CD4-positive, alpha-beta T cell (primary cell): ENCODE measurements at places on chromosomes 2 and 18.

- DNase-seq = no peak
These were observed 61.2 kb upstream of the ATL2 start for GRCh38 chr2:38438133-38438882.

DNA sequence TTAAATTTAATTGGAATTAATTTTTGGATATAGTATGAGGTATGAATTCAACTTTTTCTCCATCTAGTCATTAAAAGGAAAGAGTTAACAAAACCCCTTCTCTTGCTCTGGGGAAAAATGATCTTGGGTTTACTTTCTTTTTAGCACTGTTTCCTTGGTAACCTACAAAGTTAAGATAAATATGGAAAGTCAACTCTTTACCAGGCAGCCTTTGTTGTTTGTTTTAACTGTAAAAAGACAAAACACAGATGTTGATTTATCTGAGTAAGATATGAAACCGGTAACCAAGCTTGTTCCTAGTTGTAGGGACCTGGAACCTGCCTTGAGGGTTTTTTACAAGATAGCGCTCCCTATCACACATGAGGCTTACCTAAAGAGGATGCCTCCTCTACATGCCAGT is 10.1 kb upstream of the SANBR start:
- DNase-seq = no peak

- DNase-seq = no peak
These were observed 72.7 kb upstream of the LCLAT1 start for GRCh38 chr2:30374380-30374779.

DNA sequence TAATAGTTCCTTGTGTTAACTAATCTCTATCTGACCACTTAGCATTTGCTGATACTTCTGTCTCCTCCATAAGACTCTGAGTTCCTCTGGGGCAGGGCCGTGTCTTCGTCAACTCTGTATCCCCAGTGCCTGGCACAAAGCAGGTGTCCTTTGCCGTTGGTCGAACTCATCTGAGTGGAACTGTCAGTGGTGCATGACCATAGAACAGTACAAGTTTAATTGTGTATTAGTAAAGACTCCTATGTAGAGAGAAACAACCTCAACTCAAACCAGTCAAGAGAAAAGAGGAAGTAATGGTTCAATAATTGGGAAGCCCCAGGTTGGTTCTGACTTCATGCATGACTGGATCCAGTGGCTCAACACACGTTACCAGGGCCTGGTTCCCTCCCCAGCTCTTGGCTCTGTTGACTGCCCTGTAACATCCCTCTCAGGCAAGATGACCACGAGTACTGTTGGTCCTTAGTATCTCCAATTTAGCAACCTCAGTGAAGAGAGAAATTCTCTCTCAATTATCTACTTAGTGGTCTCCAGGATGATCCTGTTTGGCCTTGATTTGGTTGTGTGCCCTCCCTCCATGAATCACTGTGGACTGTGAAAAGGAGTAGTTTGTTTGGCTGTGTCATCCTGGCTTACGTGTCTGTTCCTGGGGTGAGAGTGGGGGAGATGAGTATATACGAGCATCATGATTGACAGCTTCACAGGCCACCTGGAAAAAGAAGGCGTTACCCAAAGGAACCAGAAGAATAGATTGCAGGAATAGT is 58.5 kb upstream of the MSH6 start:
- DNase-seq = no peak

- DNase-seq = no peak
These were observed 53.6 kb upstream of the RNF152 start for GRCh38 chr18:61946449-61946848.

GRCh38 chr18:68035774-68036522 is 519.4 kb upstream of the DSEL start:
- no peak for DNase-seq

GRCh38 chr2:164014068-164014731 is 278.4 kb upstream of the FIGN start:
- no peak for DNase-seq

DNA sequence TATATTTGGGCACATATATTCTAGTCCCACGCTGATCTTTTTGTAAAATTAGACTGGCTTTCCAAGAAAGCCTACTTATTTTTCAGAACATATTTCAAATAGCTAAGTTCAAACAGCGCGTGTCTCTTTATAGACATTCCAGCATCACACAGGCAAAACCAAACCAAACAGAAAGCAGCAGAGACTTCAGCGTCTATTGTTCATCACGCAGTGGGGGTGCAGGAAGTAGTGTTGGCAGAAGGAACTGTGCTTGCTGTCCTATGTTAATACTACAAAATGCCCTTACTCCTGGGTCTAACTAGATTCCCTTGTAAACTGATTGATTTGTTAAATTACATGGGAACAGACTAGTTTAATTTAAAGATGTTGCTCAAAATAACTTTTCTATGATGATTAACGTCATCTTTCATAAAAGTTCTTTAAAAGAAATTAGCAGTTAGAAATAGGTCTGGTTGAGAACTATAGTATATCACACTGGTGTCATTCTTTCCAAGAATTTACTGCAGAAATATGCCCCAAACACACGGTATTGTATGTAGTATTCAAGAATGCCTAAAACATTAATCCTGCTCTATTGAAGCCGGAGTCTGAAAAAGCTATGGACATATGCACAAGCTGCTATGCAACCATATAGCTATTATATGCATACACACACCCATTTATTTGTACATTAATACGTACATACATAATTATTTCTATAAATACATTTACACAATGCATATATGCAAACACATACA is 436.3 kb downstream of the CBLN2 start:
- no peak for DNase-seq

GRCh38 chr2:196489371-196489770 is 150.1 kb upstream of the CCDC150 start:
- DNase-seq = no peak

- no peak for DNase-seq
These were observed 33.2 kb upstream of the FHL2 start for GRCh38 chr2:105432044-105432399.

- DNase-seq = no peak
These were observed 112.9 kb upstream of the STK17B start for GRCh38 chr2:196284144-196284844.

GRCh38 chr2:121890041-121890440 is 134.6 kb downstream of the TSN start:
- no peak for DNase-seq

GRCh38 chr2:31060397-31060796 is 77.8 kb downstream of the GALNT14 start:
- no peak for DNase-seq

- DNase-seq = no peak
These were observed 34.2 kb upstream of the ACTR2 start for GRCh38 chr2:65193446-65193845.

DNA sequence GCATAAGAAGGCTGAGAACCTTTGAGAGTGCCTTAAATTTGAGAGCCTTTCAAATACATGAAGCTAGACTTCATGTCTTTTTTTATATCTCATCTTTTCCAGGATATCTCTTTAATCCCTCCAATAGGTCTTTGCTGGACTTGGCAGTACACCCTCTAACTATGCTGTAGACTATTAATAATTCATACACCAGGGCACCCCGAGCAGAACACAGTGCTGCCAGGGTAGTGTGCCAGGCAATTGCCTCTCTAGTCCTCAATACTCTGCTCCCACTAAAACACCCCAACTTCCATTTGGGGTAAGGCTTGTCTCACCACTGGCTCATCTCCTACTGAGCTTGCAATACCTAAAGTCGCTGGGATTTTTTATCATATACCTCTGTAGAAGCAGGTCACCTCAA is 80.8 kb downstream of the VIT start:
- no peak for DNase-seq

DNA sequence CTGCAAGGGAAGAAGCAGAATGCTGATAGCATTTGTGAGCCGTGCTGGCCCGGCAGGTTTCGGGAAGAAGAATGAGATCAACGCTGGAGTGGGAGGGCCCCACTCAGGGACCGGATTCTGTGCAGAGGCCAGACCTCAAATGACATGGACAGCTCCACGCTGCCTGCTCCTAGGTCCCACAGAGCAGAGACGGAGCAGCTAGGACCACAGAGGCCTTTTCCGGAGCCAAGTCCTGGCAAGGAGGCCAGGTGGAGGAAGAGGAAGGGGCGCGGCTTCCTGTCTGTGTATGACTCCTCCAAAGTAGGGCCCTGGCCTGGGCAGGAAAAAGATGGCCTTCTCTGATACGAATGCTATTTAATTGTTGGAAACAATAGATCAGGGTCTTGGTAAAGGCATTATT is 139.9 kb downstream of the LRRC30 start:
- DNase-seq = no peak

GRCh38 chr18:62989195-62989594 is 273.9 kb downstream of the PHLPP1 start:
- no peak for DNase-seq

DNA sequence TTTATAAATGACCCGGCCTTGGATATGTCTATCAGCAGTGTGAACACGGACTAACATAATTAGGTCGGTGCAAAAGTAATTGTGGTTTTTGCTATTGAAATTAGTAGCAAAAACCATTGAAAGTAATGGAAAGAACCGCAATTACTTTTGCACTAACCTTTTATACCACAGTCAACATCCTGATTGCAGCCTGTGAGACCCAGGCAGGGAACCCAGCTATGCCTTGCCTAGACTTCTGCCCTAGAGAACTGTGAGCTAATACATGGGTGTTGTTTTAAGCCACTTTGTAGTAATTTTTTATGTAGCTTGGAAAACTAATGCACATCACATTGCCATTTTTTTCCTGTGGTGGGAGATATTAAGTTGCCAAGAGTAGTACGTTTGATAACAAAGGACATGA is 120.7 kb downstream of the SCG2 start:
- no peak for DNase-seq

- no peak for DNase-seq
These were observed 168.0 kb upstream of the KLF7 start for GRCh38 chr2:207333599-207334300.

GRCh38 chr18:67935638-67936037 is 419.1 kb upstream of the DSEL start:
- no peak for DNase-seq

GRCh38 chr2:6011921-6012320 is 319.7 kb downstream of the SOX11 start:
- DNase-seq = no peak

- DNase-seq = no peak
These were observed 731.7 kb upstream of the RAB6C start for GRCh38 chr2:129247751-129248150.

GRCh38 chr2:215756346-215756730 is 257.0 kb downstream of the MREG start:
- no peak for DNase-seq

DNA sequence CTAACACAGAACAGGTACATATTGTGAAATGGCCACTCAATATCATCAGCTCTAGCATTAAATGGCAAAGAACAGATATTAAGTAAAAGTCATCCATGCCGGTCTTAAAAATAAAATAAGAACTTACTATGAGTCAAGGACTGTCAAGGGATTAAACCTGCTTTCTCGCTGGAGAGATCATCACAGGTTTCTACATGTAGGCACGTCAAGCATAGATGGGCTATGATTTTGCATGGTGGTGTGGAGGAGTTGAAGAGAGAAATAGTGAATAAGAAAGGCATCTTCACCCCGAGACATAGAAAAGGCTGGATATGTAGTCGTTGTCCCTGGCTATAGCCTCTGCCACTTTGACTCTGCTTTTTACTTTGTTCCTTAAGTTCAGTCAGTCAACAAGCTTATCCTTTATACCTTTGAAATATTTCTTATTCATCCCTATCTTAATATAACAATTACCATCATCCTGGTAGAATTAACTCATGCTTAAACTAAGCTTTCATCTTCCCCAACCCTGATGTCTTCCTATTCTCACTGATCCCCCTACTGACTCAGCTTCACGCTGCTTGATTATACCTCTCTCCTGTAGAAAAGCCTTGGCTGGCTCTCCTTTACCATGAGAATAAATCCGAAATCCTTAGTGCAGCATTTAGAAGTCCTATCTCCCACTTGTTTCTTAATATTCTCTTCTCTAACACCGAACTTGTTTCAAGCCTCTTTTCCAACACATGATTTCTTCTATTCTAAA is 42.5 kb downstream of the DSC3 start:
- DNase-seq = no peak
